ENCODE measurements at places on chromosomes 13 and 19.

DNA sequence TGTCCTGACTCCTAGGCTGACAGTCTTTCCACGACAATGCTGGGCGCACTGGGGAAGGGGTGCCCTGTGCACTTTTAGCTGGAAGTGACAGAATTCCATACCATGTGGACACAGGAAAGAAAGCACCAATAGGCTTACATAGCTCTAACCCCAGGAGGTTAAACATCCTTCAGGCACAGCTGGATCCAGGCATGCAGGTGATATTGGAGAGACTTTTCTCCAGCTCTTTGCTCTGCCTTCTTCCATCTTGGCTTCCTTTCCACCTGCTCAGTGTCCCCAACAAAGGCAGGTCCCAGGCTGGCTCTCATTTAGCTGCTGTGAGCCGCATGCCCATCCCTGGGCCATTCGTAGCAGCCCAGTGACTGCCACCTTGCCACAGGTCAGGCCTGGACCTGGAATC is 61.1 kb upstream of the LDLR start:
- no peak for DNase-seq

DNA sequence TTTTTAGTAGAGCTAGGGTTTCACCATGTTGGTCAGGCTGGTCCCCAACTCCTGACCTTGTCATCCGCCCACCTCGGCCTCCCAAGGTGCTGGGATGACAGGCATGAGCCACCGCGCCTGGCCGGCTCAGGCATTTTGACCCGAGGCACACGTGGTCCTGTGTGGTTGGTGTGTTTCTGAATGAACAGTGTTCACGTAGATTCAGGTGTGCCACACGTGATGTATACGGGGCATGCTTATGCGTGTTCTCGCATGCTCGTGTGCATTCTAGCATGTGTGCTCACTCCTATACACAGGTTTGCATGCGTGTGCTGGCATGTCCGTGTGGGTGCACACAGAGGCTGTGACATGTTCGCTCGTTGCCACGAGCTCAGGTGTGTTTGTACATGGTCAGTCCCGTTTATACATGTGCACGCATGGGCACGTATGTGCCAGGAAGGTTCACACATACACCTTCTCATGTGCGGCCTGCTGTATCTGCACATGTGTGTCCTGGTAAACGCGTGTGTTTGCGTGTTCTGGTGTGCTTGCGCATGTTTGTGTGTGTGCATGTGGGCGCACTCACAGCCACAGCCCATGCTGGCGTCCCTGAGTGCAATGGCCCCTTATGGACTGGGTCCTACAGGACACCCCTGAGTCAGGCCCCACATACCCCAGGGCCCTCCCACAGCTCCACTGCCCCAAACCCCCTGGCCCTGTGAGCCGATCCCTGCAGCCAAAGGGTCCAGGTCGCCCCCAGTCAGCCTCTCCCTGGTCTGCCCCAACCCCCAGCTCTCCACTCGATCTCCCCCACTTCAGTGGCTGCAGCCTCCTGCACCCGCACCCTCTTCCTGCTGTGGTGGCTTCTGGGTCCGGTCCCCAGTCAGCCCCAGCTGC is 20.6 kb upstream of the TCF3 start:
- DNase-seq, result no peak

- peak; percentile 54 for DNase-seq
These were observed 299.0 kb downstream of the KLF12 start for GRCh38 chr13:73835138-73835721.

DNA sequence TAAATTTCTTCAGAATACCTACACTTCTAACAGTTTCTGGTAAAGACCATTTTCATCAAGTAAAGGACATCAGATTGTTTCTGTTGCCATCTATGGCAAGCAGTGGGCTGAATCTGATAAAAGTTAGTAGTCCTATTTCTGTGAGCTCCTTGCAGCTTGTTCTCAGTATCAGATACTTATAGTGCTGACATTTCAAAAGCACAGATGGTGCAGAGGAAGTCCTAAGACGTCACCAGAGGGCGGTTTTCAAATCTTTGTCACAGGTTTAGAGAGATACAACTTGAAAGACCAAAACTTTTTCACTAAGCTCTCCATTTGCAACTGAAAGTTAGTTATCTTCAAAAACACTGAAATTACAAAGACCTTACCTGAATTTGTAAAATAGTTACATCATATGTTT is 719.8 kb downstream of the SLITRK1 start:
- DNase-seq, result no peak

GRCh38 chr13:88217883-88218282 is 546.7 kb downstream of the SLITRK5 start:
- DNase-seq, result no peak

All from EL (cell line).